ENCODE measurements at places on chromosomes 7 and 10. TPM values are rescaled to one million over a fixed set of nuclear protein-coding genes. Genes with fewer than 3 reads are reported as not detected.

Gene TSPAN14
- 169 TPM for total RNA-seq

DNA sequence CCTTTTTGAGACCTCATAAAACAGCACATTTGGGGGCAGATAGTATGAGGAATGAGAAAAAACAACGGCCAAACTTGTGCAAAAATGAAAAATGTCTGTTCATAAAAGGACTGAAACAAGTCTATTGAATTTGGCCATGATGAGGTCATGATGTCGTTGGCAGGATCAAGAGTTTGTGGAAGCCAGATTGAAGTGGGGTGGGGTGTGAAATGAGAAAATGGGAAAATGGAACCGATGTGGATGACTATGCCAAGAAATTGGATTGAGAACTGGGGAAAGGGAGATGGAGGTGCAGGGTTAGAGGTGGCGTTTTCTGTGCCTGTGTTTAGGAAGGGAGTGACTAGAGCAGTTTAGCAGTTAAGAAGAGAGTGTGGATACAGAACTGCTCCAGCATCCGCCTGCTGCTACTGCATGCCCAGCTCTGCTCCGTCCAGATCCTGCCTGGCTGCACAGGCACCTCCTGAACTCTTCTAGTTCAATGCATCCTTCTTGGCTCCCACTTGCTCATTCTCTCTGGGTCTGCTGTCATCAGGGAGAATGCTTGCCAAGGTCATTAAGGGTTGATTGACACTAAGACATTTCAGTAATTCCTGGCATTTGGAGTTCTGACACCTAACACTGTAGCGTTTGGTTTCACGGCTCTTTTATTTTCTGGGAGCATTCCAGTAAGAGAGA is 111.9 kb downstream of the GALNT17 start:
- no peak overlapping the region for H3K27ac ChIP-seq
- H3K27me3 ChIP-seq, result no peaks in the 10 kb centered on the region
- H3K4me1 ChIP-seq, result no peaks in the 10 kb centered on the region
- no peaks in the 10 kb centered on the region for H3K36me3 ChIP-seq

DNA sequence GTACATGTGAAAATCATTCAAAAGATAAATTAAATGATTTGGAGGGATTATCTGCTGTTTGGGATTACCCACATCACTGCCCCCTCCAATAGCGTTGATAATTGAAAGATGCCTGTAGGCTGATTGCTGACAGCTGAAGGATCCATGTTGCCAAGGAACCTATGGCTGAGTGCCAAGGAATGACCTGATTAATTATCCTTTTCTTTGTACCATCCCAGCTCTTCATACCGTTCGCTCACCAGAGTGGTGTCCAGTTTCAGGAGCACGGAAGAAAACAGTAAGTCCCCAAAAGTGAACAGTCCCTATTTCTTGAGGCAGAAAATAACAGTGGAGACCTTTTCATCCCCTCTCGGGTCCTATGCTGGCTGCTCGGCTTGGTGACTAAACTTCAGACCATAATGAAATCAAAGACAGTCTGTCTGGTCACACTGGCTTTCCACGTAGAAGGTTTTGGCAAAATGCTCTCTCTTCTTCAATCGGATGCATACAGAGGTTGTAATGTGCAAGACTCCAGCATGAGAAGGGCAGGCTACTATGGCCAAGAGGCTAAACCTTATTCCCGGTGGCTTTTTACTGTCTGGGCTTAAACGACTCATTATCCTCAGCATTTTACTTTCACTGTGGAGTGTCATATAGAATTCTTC is 108.8 kb downstream of the SPAG6 start:
- no peaks in the 10 kb centered on the region for H3K27me3 ChIP-seq
- no peak for DNase-seq
- no peak overlapping the region for H3K4me3 ChIP-seq
- no peaks in the 10 kb centered on the region for H3K4me1 ChIP-seq

Gene GRM3
- total RNA-seq, result not detected

Gene NKX1-2
- not detected for total RNA-seq

Gene TEX47
- total RNA-seq, result not detected

Gene CRPPA
- total RNA-seq, result 3.0 TPM

Gene ZPBP
- total RNA-seq, result not detected

- H3K4me1 ChIP-seq, result peaks cover 15% of the 10 kb centered on the region
- H3K4me3 ChIP-seq, result no peak overlapping the region
- H3K27me3 ChIP-seq, result no peaks in the 10 kb centered on the region
- H3K27ac ChIP-seq, result no peak overlapping the region
- H3K36me3 ChIP-seq, result peaks cover 10% of the 10 kb centered on the region
- no peak for DNase-seq
Observed at GRCh38 chr7:127673902-127674301, 21.9 kb downstream of the SND1 start.

GRCh38 chr10:1434202-1434601 is 303.1 kb downstream of the ADARB2 start:
- no peaks in the 10 kb centered on the region for H3K4me1 ChIP-seq
- no peak overlapping the region for H3K4me3 ChIP-seq
- H3K27ac ChIP-seq, result no peak overlapping the region
- H3K36me3 ChIP-seq, result no peaks in the 10 kb centered on the region

- DNase-seq, result no peak
- H3K36me3 ChIP-seq, result no peaks in the 10 kb centered on the region
- H3K27me3 ChIP-seq, result no peaks in the 10 kb centered on the region
- no peak overlapping the region for H3K4me3 ChIP-seq
Observed at GRCh38 chr7:83691095-83691494, 42.2 kb upstream of the SEMA3E start.
